ENCODE measurements at places on chromosomes 1 and 21. TPM values are rescaled to one million over a fixed set of nuclear protein-coding genes. Genes with fewer than 3 reads are reported as not detected.

Gene CAMK1G
- under 0.01 TPM for total RNA-seq

Gene VWA5B1
- total RNA-seq, result not detected

Gene SH3D21
- total RNA-seq, result 2.7 TPM

Gene CFAP45
- 1.1 TPM for total RNA-seq

Gene PRRX1
- 167 TPM for total RNA-seq

Gene BNIPL
- total RNA-seq, result 0.08 TPM

Gene IFI44L
- total RNA-seq, result 6.5 TPM

Gene ZMYND12
- 0.59 TPM for total RNA-seq

Gene GUCA2B
- total RNA-seq, result not detected

Gene MIXL1
- not detected for total RNA-seq

Gene ZNF648
- not detected for total RNA-seq

Gene TENT5C
- total RNA-seq, result 2.2 TPM

Gene SPRR3
- not detected for total RNA-seq

Gene IVL
- not detected for total RNA-seq

Gene TNFAIP8L2
- total RNA-seq, result not detected

Gene IGSF21
- total RNA-seq, result not detected

Gene CNIH4
- 67.1 TPM for total RNA-seq

Gene LCE2B
- total RNA-seq, result not detected

Gene LSS
- 75.1 TPM for total RNA-seq

Gene MTF1
- total RNA-seq, result 2.0 TPM

Gene LCE3D
- total RNA-seq, result not detected

Gene LDLRAD1
- total RNA-seq, result not detected

Gene ST6GALNAC5
- 4.8 TPM for total RNA-seq

Gene GPBP1L1
- total RNA-seq, result 50.4 TPM

Gene SLC9C2
- not detected for total RNA-seq

Gene MATN1
- 0.23 TPM for total RNA-seq

Gene HEYL
- 0.23 TPM for total RNA-seq

Gene PLEKHO1
- total RNA-seq, result 74.5 TPM

Gene CD52
- not detected for total RNA-seq

Gene AKNAD1
- not detected for total RNA-seq

Gene USH2A
- under 0.01 TPM for total RNA-seq

Gene HES3
- not detected for total RNA-seq

Gene TDRD5
- not detected for total RNA-seq

Gene MIGA1
- total RNA-seq, result 7.8 TPM

Gene REN
- not detected for total RNA-seq

Gene MMEL1
- total RNA-seq, result not detected
